ENCODE measurements at places on chromosomes 11 and 22.

GRCh38 chr11:110471371-110471770 lies 41.6 kb downstream of the FDX1 start:
- no peak for DNase-seq

DNA sequence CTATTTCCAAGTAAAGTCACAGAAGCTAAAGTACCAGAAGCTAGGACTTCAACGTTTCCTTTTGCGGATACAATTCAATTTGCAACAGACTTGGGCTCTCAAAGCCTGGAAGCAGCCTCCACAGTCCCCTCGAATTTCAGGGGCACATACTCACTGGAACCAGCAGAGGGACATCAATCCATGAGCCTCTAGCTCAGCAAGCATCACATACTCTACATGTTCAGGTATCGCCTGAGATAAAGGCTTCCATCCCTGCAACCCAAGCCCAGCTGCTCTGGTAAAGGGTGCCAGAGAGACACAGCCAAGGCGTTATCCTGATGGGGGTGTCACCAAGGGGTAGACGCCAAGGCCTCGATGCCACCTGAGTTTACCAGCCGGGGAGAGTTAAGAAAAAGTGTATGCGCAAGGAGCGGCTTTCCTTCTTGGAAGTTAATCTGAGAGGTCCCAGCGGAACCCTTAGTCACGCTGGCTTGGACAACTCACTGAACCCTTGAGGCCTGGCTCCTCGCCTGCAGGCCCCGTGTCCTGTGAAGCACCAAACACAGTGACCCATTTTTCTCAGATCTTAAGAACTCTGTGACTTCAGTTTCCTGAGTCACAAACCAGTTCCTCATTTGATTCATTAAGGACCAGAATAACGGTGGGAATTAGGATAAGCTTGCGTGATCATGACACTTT lies 13.0 kb downstream of the LTO1 start:
- no peak for DNase-seq

- no peak for DNase-seq
Measured at GRCh38 chr11:89361734-89362133, 129.4 kb downstream of the NOX4 start.

DNA sequence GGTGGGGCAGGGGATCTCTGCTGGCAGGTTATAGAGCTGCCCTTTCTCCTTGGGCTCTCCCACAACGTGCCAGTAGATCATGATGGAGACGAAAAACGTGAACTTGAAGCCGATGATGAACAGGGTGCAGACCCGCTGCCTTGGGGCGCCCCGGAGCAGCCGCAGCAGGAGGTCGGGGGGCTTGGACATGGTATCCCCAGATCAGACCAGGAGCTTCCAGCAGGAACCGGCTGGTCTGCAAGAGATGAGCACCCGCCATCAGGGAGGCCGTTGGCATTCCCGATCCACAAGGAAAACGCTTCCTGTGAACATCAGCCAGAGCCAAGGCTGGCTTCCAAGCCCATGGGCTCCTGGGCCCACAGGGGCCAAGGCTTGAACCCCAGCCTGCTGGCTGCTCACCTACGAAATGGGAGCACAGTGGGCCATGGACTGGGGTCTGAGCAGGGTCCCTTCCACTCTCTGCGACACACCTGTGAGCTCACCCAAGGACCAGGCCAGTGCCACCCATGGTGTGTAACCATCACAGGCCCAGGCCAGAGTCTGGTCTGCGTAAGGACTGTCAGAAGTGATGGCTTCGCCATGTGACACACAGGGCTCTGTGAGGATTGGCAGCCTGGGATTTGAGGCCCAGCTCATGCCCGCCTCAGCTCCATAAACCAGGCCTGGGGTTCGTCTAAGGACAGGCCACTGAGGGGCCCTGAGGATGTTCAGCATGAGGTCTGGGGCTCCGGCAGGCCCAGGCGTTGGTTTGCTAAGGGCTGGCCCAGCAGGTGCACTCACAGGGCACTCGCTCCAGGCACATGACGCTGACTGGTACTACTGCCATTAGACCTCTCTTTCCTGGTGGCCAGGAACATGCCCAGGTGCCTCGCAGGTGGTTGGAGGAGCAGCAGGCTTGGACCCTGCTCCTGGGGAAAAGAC lies 26.6 kb downstream of the A4GALT start:
- no peak for DNase-seq

GRCh38 chr11:57322256-57323166 lies 2.2 kb downstream of the TNKS1BP1 start:
- no peak for DNase-seq

DNA sequence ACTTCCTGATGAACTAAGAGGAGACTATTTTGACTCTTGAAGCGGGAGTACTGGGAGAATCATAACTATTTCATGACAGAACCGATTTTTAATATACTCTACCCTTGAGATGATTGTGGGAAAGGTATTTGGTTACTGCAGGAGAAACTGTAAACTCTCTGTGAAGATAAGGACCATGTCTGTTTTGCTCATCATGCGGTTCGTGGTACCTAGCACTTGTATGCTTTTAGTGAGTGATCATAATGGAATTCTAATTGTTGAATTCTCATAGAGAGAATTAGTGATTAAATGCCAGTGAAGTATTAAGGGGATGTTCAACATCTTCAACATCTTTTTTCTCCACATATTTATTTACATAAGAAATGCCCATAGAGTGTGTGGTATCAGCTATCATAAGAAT lies 11.4 kb downstream of the AASDHPPT start:
- no peak for DNase-seq

GRCh38 chr11:109153836-109154235 lies 268.2 kb upstream of the C11orf87 start:
- DNase-seq: no peak

GRCh38 chr22:49437956-49438355 lies 389.7 kb downstream of the BRD1 start:
- DNase-seq: no peak

DNA sequence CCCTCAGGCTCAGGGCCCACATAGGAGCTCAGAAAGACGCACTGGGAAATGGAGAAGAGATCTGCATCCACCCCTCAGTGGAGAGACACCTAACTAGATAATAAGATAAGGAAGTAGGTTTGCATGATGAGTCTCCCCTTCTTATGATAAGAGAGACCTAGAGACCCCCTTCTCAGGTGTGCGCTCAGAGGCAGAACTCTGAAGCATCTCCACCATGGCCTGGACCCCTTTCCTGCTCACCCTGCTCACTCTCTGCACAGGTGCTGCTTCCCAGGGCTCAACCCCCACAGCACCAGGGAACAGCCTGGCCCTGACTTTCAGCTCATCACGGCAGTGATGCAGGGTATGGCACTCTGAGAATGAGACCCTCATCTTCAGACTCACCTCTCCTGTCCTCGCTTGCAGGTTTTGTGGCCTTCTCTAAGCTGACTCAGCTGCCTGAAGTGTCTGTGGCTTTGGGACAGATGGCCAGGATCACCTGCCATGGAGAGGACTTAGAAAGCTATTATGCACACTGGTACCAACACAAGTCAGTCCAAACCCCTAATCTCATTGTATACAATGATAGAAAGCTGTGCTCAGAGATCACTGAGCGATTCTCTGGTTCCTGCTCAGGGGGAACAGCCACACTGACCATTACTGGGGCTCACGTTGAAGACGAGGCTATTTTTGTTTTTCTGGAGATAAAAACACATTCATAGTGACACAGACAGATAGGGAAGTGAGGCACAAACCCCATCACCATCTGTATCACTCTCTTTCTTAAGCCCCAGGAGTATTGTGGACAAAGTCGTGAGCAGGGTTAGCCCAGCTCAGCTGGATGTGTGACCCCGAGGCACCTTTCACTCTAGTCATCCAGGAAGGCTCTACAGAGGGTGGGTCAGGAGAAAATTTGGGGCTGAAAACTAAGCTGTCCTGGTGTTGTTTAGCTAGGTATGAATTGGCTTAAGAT lies 29.7 kb upstream of the IGLL5 start:
- no peak for DNase-seq

- DNase-seq: no peak
Measured at GRCh38 chr22:46795845-46796565, 33.6 kb downstream of the TBC1D22A start.

DNA sequence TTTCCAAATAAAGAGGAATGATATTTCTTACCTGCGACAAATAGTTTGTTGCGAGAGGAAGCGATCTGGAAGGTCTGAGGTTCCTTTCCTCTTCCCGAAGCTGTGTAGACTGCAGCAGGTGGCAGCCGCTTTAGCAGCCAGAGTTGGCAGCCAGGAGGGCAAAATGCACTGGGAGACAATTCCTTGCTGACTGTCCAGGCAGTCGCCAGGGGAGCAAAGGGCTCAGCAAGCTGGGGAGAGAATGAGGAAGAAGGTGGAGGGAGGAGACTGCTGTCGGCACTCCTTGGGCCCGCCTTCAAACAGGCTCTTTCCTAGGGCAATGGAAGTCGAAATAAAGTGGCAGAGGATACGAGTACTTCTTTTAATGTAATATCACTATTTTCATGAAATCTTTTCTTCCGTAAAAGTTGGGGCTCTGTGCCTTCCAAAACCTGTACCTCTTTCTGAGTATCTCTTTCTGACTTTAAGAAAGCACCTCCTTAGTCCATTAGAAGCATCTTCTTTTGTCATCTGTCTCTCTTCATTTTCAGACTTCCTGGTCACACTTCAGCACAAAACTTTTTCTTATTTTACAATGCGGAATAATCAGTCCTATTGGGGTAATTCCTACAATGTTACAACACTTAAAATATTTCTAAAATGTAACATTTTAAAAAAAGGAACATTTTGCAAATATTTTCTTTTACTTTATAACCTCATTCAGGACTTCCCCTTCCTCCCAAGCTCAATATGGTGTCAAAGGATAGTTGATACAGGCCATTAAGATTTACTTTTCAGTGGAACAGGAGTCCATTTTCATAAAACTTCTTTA lies at the start of gene IL18:
IL18 (minus strand) TSS at position 220 of the 811 bp plus-strand sequence. CDS start 9,041 bp downstream, outside the sequence.
- DNase-seq: no peak

- no peak for DNase-seq
Measured at GRCh38 chr11:88246696-88247095, 71.5 kb upstream of the RAB38 start.

- DNase-seq: no peak
Measured at GRCh38 chr11:102560555-102561011, 30.0 kb upstream of the MMP7 start.

GRCh38 chr11:77287615-77288273 lies 13.7 kb downstream of the GDPD4 start:
- no peak for DNase-seq

DNA sequence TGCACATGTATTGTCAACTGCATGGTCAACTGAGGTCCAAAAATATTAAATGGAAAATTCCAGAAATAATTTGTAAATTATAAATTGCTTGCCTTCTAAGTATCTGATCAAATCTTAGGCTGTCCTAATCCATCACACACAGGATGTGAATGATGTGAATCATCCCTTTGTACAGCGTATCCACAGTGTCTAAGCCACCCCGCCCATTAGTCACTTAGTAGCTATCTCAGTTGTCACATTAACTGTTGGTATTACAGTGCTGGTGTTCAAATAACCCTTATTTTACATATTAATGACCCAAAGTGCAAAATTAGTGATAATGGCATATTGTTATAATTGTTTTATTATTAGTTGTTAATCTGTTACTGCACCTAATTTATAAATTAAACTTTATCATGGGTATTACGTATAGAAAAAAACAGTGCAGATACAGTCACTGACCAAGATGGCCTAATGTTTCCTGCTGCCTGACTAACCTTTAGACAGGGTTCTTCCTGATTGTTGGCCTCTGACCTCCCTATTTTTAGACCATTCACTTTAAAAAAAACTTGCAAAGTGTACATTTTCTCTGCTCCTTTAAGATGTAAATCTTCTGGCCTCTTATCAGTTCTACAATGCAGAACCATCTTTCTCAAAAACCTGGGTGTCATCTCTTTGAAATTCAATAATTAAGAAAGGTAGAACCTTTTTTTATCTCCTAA lies 2.9 kb upstream of the SVIP start:
- DNase-seq: no peak

GRCh38 chr11:130163346-130164220 lies 4.0 kb downstream of the ST14 start:
- no peak for DNase-seq

GRCh38 chr11:122796128-122796717 lies 42.1 kb upstream of the CRTAM start:
- peak; percentile 20 for DNase-seq

- DNase-seq: no peak
Measured at GRCh38 chr11:126095745-126096144, 33.1 kb upstream of the CDON start.

- DNase-seq: no peak
Measured at GRCh38 chr11:126197277-126197939, 14.0 kb downstream of the RPUSD4 start.
